Left kidney (tissue), 8 donors: ENCODE measurements at places on chromosomes 4 and X. TPM values are rescaled to one million over a fixed set of nuclear protein-coding genes. Genes with fewer than 3 reads are reported as not detected.

- DNase-seq = no peak
These were observed 608.6 kb upstream of the AADAT start for GRCh38 chr4:170698334-170698733.

GRCh38 chr4:7902101-7902553, 37.5 kb downstream of the AFAP1 start:
- no peak for DNase-seq

GRCh38 chrX:81890521-81890920, 688.6 kb downstream of the SH3BGRL start:
- no peak for DNase-seq

MMGT1 gene
- polyA plus RNA-seq = 30.7 TPM

DNA sequence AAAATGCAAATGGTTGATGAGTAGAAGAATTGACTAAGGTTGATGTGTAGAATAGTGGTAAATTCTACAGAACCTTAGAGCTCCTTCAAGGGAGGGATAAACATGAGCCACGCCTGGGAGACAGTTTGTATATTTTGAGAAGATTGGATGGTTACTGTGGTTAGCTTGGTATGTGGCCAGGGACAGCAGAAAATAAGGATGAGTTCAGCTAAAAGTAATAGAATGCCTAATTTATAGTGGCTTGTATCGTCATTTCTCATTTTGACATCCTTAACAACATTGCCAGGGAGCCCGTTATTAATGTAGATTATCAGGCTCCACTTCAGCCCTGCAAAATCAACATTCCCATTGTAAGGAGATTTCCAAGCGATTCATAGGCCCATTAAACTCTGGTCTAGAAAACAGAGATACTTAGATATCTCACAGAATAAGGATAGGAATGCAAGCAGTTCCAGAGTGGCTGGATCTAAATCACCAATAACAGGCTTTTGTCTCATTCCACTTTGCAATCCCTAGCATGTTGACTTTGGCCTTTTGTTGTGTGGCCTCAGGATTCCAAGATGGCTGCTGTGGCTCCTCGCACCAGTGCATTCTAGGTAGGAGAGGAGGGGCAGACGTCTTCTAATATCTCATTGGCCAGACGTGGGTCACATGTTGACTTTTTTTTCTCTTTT, 6.4 kb upstream of the PTTG2 start:
- DNase-seq = no peak

GRCh38 chr4:15703439-15703838, 574 bp downstream of the BST1 start:
- DNase-seq = no peak

GRCh38 chrX:48573690-48574269, 504 bp upstream of the RBM3 start:
- DNase-seq = peak; percentile 11
